GM12878 (cell line): ENCODE measurements at places on chromosomes 1 and 21. TPM values are rescaled to one million over a fixed set of nuclear protein-coding genes. Genes with fewer than 3 reads are reported as not detected.

DNA sequence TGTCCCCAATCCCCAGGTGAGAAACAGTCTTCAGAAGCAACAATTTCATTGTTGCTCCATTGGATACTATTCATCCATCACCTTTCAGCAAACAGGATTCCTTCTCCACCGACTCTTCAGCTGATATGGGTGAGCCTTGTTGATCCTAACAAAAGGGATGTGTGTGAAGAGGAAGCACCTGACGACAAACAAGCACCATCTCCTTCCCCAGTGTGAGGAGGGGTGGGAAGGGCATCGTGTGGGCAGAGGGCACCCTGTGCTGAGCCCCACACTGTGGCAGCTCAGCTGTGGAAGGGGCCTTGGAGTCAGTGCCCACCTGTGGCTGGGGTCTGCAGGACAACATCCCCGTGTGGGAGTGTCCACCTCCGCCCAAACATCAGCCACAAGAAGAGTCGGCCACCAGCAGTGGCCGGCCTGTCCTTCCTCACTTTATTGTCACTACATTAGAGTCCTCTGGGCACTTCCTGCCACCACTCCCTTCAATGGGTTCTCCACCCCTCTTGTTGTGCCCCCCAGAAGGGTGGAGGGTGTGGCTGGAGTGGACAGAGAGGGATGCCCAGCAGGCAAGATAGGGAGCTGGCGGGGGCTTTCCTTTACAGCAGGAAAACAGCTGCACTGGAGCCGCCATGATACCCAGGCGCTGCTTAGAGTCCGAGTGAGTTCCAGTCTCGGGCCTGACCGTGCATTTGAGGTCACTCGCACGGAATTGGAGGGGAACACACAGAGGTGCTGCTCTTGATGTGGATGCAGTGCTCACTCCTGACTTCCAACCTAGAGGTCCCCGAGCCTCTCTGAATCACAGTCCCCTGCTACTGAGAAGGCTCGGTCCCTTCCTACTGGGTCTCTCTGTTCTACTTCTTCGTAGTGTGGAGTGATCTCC lies 40.9 kb downstream of the VPS26C start:
- DNase-seq = no peak
- H3K4me1 ChIP-seq = peaks cover 4% of the 10 kb centered on the region; the same call in 1 of the 2 replicates
- peaks cover 19% of the 10 kb centered on the region for H3K36me3 ChIP-seq
- H3K27me3 ChIP-seq = no peaks in the 10 kb centered on the region
- no peak overlapping the region for H3K4me3 ChIP-seq

DNA sequence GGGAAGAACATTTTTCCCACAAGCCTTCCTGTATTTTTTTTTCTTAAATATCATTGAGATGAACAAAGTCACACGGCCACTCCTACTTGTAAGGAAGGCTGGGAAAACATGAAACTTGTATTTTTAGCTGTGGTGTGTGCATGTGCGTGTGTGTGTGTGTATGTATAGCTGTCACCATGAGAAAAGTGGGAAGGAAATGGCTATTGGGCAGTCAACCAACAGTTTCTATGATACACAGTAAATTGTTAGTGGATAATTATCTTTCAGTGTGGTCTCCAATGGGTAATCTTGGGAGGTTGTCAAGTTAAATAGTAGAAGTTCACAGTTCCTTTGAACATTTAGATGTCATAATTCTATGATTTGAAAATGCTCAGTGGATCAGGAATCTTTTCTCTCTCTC lies 132.7 kb upstream of the USP24 start:
- no peak overlapping the region for H3K4me3 ChIP-seq
- H3K36me3 ChIP-seq = no peaks in the 10 kb centered on the region
- H3K27ac ChIP-seq = no peak overlapping the region

- no peak overlapping the region for H3K27ac ChIP-seq
- no peak overlapping the region for H3K4me3 ChIP-seq
- H3K4me1 ChIP-seq = no peaks in the 10 kb centered on the region
- no peak for DNase-seq
These were observed 219.7 kb downstream of the NFIA start for GRCh38 chr1:61301824-61302657.

DNA sequence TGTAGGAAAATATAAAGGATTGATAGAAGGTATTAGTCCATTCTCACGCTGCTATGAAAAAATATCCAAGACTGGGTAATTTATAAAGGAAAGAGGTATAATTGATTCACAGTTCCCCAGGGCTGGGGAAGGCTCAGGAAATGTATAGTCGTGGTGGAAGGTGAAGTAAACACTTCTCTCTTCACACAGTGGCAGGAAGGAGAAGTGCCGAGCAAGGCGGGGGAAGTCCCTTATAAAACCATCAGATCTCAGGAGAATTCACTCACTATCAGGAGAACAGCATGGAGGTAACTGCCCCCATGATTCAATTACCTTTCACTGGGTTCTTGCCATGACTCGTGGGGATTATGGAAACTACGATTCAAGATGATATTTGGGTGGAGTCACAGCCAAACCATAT lies 1806.0 kb downstream of the MRPL39 start:
- H3K27me3 ChIP-seq = no peaks in the 10 kb centered on the region
- no peak overlapping the region for H3K27ac ChIP-seq
- no peaks in the 10 kb centered on the region for H3K4me1 ChIP-seq
- H3K36me3 ChIP-seq = no peaks in the 10 kb centered on the region
- DNase-seq = no peak

CYP4A22 gene
- total RNA-seq = not detected in 2 replicates

LAMC2 gene
- total RNA-seq = 1.1 and 1.5 TPM in 2 replicates

C8A gene
- total RNA-seq = 0.19 TPM in 1 of 2 replicates, not detected in the other

CD48 gene
- 311 and 323 TPM in 2 replicates for total RNA-seq
